ENCODE measurements at places on chromosomes 3 and 15.
A peak's percentile ranks its signal among the peaks of the same experiment; 100 is the strongest.

- no peak for DNase-seq
Observed at GRCh38 chr15:34753236-34753894, 1.4 kb downstream of the GJD2 start.

DNA sequence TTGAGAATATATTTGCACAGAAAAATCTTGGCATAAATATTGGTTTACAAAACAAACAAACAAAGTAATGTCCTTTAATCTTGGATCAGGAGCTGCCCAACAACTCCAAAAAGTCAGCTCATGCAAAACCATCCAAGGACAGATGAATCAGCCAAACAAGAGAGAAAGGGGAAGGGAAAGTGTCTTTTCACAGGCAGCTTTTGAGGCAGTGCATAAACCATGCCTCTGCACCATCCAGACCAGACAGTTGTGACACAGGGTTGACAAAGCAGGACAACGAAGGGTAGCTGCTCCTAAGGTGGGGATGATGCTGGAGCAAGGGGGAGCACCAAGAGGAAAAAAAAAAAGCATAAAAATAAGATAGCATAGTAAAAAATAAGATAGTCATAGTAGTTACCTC is 8.7 kb downstream of the CD86 start:
- DNase-seq = no peak

DNA sequence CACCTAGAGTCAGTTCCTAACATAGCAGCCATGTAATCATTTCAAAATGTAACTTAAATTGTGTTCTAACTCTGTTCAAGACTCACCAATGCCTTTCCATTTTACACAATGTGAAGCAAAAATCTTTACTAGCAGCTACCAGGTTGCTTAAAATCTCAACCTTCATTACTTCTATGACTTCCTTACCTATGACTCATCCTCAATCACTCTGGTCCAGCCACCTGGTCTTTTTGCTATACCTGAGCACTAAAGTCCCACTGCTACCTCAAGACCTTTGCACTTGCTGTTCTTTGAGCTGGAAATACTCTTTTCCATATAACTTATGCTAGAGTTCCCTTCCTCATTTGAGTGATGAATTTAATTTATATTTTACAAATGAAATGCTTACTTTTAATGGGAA is 993.2 kb downstream of the NTRK3 start:
- no peak for DNase-seq

DNA sequence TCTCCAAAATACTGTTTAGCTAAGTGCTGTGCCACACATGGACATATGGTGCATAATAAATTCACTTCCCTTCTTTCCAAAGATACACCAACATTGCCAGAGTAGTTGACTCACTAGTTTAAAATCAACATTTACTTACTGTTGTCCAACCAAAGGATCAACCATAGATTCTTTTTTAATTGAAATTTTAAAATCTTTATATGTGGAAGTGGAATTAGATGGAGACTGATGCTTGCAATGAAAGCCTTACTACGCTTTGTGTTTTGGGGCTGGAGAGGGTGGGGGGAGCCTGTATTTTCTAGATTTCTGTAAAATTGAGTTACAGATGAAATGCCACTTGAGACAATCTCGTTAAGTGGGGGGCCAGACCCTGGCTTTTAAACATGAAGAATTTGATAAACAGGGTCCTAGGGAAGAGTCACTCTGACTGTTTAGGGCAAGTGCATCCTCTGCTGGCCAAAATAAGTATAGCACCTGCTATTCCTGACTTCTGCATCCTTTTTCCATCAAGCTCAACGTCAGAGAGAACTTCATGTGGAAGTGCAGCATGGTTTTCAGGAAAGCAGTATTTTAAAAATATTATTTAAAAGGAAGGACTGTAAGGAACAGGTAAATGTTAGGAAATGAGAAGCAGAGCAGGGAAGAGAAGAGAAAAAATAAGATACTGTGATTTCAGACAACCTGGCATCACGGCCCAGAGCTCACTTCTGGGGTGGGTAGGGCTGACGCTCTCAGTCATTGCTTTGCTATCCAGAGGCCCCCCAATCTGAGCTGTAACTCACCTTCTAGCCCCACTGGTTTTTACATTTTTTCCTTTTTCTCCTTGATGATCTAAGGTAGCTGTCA is 76.7 kb downstream of the BOC start:
- DNase-seq = peak; percentile 72

- peak; percentile 79 for DNase-seq
Observed at GRCh38 chr15:67091071-67091979, 25.9 kb downstream of the SMAD3 start.

DNA sequence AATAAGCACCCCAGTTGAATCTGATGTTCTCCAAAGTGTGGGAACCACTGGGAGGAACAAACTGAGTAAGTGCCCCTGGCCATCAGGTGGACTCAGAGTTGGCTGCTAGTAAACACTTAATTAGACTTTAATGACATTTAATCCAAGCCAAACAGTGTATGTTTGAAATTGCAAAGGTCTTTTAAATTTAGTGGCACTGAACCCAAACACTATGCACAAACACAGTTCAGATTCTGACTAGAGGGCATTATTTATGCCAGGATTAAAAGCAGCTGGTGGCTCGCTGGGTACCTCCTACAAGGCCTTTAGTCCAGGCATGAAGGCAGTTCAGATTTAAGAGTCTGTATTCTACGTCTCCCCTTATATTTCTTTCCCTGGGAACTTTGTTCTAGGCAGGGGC is 264.8 kb downstream of the CLSTN2 start:
- DNase-seq = no peak

- DNase-seq = no peak
Observed at GRCh38 chr3:73045391-73045790, 16.1 kb upstream of the EBLN2 start.

DNA sequence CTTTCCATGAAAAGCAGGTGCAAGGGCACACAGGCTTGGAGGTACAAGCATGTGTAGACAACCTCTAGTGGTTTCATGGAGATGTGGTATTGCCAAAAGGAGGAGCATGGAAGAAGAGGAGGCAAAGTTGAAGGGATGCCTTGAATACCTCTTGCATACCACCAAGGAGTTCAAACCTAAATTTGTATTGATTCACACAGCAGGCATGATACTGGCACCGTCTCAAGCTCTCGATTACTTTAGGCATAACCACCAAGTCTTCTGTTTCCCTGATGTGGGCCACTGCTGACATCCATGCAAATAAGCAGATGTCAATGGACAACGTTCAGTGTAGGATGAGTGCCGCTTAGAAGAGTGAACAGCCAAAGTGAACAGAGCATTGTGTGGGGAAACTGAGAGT is 87.1 kb downstream of the SCN11A start:
- DNase-seq = no peak

DNA sequence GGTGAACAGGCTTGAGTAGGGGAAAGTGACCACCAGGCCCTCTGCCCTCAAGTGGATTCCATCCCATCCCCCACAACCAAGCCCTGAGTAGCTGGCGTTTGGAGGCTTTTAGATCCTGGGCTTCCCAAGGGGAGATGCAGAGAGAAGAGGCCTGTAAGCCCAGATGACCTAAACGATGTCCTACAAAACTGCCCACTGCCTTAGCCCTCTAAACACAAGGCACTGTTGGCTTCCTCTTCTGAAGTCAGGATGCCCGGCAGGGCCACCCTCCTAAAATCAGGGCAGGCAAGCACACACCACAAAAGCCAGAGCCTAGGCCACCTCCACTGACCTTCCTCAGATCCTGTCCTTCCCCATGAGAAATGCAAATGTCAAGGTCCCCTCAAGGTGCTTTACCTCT is 68.6 kb downstream of the ADCY5 start:
- peak; percentile 40 for DNase-seq

DNA sequence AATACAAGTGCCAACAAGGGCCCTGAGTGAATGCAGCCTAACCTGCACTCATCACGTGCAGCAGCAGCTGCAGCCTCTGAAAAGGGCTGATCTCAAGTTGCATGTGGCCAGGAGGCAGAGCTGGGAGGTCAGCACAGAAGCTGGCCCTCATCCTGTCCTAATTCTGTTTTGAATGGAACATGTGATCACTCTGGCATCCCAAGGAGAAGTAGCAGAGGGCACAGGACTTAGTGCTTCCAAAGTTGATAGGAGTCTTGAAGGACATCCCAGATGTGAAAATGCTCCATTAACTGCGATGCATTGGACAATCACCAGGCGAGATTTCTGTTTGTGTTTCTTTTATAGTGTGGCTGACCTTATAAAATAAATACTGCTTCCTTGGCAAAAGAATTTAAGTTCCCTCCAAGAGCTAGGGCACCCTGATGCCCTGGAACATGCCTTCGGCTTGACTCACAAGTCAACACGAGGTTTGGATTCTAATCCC is 31.6 kb upstream of the STAG1 start:
- DNase-seq = no peak

DNA sequence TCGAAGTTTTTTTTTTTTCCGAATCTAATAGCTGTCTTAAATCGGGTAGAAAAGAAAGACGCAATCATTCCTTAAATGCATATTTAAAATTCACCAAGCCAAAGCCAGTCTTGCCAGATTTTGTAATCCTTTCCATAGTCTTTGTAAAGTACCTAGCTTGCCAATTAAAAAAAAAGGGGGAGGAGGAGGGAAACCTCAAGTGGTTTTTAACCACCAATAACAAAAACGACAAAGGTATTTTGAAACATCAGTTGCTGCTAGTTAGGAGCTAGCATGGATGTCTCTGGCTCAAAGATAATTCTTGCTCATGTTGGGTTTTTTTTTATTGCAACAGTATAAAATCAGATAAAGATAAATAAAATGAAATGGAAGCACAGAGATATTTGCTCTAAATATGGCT is 187.9 kb downstream of the MECOM start:
- no peak for DNase-seq

GRCh38 chr3:88282528-88283241 is 132.9 kb downstream of the C3orf38 start:
- no peak for DNase-seq

DNA sequence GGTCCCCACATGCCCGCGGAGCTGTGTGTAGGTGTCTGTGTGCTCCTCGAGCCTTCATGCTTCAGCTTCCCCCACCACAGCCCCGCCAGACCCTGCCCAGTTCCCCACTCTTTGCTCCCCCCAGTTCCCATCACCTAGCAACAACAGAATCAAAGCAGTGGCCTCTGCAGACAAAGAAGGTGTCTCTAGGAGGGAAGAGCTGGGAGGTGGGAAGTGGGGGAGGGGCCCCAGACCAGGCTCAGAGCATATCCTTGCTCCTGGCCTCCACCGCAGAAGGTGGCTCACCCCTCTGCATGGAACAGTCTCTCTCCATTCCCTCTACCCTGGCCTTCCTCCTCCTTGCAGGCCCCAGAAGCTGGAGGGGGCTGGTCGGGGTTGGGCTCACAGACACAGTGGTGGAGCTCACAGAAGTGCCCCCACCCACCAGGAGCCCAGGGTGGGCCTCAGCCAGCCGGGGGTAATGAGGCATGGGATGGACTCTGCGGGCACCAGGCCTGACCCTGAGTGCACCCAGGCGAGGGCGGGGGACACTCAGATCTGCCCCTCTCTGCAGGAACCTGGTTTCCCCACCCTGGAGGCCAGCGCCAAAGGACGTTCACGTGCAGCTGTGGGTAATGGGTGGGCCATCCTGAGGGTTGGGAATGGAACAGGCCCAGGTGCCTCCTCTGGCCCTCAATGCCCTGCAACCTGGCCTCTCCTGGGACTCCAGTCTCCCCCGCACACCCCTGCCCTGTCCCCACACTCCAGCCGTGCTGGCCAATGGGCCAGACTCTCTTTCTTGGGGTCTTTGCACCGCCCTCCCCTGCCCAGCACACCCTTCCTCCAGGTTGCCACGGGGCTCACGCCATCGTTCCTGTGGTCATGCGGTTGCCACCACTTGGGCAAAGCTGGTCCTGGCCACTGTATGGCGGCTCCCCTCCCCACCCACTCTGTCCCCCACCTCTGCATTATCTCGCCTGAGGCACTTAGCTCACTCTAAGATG is 53.4 kb downstream of the TPRA1 start:
- peak; percentile 50 for DNase-seq

DNA sequence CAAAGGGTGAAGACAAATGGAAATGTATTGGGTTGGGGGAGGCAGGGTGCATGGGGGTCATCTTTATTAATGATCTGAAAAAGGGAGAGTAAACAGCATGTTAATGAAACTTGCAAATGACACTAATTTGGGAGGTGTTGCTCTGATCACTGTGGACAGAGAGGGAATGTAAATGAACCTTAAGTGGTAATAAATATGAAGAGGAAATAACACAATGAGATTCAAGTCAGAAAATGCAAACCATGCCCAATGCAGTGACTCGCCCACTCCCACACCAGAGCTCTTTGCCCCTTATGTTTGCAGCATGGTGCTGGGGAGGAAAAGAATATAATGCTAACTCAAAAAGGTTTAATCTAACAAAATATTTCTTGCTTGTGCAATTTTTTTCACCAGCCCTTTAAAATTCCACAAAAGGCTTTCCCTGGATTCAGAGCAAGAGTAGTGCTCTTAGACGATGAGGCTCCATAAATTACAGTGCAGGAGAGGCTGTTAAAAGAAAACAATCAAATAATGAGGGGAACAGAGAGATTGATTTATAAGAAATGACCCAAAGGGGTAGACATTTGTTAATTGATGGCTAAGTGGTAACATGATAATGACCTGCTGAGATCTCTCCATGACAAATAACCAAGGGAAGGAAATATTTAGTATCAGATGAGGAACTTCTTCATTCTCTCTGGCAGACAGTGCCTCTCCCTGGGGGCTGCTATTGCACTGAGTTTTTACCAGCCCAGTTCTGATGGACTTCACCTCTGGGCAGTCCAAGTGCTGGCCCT is 210.0 kb upstream of the PPP2R3A start:
- no peak for DNase-seq

- DNase-seq = no peak
Observed at GRCh38 chr3:45064512-45065372, 38.6 kb downstream of the CLEC3B start.

Data from sigmoid colon (tissue), 7 donors.